ENCODE measurements at places on chromosomes 16 and 17.

GRCh38 chr17:60586288-60586974, 13.6 kb upstream of the PPM1D start:
- H3K27ac ChIP-seq, result no peak overlapping the region
- no peak for DNase-seq
- no peaks in the 10 kb centered on the region for H3K27me3 ChIP-seq
- H3K36me3 ChIP-seq, result no peaks in the 10 kb centered on the region
- no peak overlapping the region for H3K4me3 ChIP-seq

DNA sequence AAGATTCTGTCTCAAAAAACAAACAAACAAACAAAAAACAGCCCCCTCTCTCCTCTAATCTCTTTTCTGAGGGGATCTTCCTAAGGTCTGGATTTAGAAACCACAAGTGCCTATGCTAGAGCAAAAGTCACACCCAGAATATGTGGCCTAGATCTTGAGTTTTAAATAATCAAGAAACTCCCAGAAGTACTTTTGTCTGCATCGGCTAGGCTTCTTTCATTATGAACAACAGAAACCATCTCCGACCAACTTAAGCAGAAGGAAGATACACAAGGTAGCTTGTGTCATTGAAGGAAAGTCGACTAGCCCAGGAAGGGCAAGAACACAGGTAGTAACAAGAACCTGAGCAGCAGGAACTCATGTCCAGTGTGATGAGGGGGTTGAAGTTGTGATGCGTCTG, 73.9 kb upstream of the KIFC3 start:
- no peak for DNase-seq
- no peaks in the 10 kb centered on the region for H3K4me1 ChIP-seq
- H3K27ac ChIP-seq, result no peak overlapping the region
- H3K4me3 ChIP-seq, result no peak overlapping the region
- H3K27me3 ChIP-seq, result peaks cover 23% of the 10 kb centered on the region

- no peaks in the 10 kb centered on the region for H3K27me3 ChIP-seq
- no peaks in the 10 kb centered on the region for H3K36me3 ChIP-seq
- H3K27ac ChIP-seq, result no peak overlapping the region
- no peak overlapping the region for H3K4me3 ChIP-seq
- DNase-seq, result no peak
Observed at GRCh38 chr17:71872843-71873485, 247.9 kb upstream of the SOX9 start.

GRCh38 chr16:25210758-25211157, 6.0 kb upstream of the AQP8 start:
- H3K36me3 ChIP-seq, result peaks cover 11% of the 10 kb centered on the region
- no peak overlapping the region for H3K27ac ChIP-seq
- DNase-seq, result no peak
- H3K4me1 ChIP-seq, result no peaks in the 10 kb centered on the region

DNA sequence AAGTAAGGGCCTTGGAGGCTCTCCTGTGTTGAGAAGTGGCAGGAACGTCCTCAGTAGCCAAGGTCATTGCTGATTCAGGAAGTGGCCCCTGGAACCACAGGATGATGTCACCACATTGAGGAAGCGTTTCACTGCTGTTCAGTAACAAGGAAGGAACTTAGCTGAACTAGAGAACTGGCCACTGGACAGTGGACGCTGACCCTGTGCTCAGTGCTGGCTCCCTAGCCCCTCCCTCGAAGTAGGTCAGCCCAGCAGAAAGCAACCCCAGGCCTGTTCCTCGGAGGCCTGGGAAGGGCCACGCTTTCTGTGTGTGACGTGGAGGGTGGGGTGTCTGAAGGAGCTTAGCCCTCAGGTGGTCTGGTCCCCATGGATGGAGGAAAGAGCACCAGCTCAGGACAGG, 58.3 kb downstream of the B9D1 start:
- peaks cover 54% of the 10 kb centered on the region for H3K4me1 ChIP-seq
- no peaks in the 10 kb centered on the region for H3K36me3 ChIP-seq
- no peaks in the 10 kb centered on the region for H3K27me3 ChIP-seq
- DNase-seq, result peak; percentile 45
